SHP77 (cell line): ENCODE measurements at places on chromosomes 5 and 9.

DNA sequence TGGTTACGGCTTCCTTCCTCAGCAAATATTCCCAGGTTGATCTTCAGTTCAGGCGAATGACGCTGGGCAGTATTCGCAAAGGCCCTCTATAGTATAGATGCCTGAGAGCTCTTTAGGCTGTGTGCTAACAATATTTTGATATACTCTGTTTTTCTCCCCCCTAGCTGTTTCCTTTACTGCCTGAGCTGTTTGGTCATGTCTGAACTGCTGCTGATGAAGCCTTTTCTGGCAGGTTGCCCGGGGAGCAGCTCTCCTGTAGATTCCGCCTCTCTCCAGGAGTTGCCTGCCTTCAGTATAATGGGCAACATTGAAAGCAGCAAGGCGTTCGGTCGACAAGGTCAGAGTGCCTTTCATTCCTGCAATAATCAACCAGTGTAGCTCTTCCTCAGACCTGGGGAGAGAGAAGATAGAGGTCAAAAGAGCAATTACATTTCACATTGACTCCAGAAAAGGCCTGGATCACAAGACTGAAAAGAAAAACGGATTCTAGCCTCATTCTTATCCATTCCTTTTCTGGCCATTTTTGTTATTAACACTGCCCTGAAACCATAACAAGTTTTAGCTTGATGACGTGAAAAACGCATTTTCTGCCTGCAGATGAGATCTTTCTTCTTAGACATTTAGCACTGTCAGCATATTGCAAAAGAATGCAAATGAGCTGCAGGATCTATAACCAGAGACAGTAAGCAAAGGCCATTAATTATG is 60.1 kb upstream of the ZNF608 start:
- DNase-seq: peak; percentile 95

- DNase-seq: no peak
Observed at GRCh38 chr5:105238561-105238960, 1676.0 kb upstream of the NUDT12 start.

DNA sequence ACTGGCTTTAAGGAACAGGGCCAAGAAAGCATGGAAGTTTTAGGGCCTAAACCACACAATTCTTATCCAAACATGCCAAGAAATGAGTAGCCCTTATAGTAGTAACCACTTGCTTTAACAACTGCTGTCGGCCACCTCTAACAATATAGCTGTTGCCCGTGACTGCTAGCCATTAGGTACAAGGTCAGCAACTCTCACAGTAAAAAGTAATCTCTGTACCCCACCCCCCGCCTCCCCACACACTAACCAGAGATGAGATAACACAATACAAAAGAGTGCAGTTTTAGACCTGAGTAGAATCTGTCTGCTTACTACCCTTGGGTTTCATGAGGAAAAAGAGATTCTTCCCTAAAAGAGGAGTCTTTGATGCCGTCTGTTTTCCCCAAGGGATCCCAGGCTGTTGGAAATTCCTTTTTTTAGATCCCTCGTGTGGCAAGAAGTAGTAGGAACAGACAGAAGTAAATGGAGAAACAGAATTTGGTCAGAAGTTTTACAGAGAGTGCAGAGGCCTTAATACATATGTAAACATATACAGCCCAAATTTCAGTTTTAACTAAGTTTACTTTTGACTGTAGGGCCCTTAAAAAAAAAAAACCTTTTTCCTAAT is 94.3 kb downstream of the WDR41 start:
- no peak for DNase-seq

DNA sequence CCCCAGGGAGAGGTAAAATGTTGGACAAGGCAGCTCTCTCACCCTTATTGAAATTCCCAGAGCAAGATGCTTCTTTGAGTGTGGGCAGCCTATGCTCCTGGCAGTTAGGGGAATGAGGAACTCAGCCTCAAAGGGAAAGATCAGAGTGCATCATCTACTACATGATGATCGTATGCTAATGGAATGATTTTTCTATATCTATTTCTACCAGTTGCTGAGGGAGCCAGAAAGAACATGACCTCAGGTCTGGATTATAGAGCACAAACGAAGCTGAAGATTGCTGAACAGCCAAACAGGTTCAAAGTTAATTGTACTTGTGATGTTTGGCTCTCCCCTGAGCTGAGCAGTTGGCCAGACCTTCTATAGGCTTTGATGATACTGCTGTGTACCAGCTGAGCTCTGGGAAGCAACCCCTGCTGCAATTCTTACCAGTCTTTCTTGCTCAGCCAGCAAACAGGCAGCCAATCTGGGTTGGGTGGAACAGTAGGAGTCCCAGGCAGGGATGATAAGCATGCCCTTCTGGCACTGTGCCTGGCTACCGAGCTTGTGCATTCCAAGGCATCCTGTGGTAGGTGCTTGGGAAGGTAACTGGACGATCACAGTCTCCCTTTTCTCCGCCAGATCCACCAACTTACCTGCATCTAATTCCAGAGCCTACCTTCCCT is 10.3 kb upstream of the FBXL7 start:
- DNase-seq: no peak

DNA sequence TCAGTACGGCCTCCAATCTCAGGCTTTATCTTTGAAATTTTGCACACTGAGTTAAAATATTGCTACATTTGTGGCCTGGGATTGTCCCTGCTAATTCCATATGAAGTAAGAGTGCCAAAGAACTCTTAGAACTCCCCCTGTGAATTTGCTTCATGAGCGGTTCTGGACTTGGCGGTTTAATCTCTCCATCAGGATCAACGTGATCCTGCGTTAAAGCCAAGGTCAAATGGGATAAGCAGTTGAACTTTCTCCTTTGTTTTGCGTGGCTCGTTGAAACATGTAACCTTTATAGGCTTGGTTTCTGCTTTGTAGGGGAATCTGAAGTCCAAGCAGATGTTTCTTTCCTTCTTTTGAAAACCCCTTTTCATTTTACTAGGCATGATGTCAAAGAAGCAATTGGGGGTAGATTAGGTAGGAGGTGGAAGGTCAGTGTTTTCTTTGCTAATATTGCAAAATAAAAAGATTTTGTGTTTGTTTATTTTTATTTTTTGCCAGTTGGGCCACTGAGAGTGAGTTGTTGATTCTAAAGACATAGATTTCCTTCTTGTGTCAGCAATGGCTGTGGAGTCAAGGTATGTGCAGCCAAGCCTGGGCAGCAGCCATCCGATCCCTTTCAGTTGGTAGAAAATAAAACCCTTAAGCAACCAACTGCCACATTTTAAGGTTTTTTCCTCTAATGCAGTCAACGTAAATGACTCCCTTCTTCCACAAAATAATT is 390.8 kb downstream of the NNT start:
- no peak for DNase-seq

DNA sequence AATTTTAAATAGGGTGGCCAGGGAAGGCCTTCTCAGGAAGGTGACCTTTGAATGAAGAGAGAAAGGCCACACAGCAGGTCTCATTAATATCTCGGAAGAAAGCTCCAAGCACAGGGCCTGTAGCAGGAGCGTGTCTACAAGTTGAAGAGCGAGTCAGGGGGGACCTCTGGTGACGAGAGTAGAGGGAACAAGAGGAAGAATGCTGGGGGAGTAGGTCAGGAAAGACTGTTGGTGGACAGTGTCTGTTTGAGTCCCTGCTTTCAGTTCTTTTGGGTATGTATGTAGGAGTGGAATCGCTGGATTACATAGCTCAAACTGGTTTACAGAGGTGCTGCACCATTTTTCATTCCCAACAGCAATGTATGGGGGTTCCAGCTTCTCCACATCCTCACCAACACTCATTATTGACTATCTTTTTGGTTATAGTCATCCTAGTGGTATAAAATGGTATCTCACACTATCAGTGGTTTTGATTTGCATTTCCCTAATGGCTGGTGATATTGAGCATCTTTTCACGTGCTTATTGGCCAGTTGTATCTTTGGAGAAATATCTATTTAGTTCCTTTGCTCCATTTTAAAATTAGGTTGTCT is 55.8 kb downstream of the NUP214 start:
- DNase-seq: no peak

GRCh38 chr9:118990949-118991348 is 378.3 kb downstream of the BRINP1 start:
- DNase-seq: no peak

DNA sequence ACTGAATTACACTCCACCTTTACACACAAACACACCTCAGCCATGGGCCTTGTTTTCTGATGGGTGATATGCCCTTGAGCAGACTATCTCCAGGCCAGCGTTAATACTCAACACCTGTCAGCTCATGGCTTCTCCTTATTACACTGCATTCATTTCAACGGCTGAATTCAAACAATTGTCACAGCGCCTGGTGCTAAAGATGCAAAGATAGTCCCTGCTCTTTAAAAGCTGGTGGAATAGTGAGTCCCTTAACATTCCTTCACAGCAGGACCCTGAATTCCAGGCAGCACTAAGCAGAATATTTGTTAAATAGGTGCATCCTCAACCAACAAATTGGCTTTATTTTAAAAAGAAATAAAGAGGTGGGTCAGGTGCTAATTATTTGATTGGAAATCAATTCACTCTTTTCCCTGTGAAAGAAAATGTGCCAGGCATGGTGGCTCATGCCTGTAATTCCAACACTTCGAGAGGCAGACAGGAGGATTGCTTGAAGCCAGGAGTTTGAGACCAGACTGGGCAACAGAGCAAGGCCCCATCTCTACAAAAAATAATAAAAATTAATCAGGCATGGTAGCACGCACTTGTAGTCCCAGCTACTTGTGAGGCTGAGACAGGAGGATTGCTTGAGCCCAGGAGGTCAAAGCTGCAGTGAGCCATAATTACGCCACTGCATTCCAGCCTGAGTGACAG is 155.7 kb upstream of the EFNA5 start:
- DNase-seq: no peak

GRCh38 chr5:137935694-137936093 is 46.4 kb downstream of the PKD2L2 start:
- DNase-seq: no peak

DNA sequence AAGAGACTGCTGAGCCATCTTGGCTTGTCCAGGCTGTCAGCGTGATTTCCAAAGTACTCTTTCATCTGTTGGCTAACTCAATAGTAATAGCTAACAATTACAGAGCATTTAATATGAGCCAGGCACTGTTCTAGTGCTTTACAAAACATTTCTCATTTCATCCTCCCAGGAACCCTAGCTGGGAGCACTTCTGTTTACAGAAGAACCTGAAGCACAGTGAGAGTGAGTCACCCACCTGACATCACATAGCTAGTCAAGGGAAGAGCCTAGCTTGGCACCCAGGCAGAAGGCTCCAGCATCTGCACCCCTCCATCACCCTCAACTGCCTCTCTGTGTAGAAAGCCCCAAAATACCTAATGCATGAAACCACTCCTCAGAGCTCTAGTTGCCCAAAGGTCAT is 57.5 kb upstream of the IQGAP2 start:
- no peak for DNase-seq

DNA sequence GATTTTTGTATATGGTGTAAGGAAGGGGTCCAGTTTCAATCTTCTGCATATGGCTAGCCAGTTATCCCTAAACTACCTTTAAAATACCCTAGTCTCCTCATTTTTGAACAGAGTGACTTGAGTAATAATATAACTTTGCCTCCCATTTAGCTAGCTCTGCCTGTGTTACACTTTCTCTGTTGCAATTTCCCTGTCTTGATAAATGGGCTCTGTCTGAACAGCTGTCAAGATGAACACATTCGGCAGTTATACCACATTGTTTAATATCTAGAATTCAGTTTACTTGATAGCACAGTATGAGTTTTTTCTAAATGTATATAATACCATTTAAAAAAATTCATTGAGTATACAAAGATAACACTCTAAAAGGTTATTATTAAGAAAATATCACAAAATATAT is 562.9 kb upstream of the FTMT start:
- no peak for DNase-seq
